Inflammatory macrophage treated with lipopolysaccharide for 4 hours (primary cell): ENCODE measurements at places on chromosomes 2 and 18.
A peak's percentile ranks its signal among the peaks of the same experiment; 100 is the strongest.

GRCh38 chr2:211132573-211132972 lies 576.2 kb downstream of the CPS1 start:
- DNase-seq, result no peak

DNA sequence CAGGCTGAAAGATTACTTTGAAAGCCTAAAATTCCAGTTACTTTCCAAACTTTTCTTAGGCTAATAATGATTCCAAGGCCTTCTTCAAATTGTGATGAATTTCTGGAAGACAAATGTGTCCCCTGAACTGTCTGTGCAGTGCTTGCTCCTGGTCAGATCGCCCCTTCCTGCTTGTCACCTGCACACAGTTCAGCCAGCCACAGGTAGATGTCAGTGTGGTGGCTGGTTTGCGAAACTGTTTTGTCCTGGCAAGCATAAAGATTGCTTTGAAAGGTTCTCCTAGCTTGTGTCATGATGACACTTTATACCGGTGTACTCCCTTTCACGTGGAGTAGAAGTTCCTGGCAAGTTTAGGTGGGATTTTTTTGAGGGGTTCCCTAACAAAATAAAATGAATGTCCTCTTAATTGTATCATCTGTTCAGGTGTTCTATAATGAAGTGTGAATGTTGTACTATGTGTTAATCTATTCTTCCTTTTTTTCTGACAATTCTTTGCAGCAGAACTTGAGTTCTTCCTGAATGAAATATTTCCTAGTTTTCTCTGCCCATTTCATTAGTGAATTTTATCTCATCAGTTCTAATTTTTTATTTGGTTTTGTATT lies 298.8 kb downstream of the ZNF407 start:
- no peak for DNase-seq

DNA sequence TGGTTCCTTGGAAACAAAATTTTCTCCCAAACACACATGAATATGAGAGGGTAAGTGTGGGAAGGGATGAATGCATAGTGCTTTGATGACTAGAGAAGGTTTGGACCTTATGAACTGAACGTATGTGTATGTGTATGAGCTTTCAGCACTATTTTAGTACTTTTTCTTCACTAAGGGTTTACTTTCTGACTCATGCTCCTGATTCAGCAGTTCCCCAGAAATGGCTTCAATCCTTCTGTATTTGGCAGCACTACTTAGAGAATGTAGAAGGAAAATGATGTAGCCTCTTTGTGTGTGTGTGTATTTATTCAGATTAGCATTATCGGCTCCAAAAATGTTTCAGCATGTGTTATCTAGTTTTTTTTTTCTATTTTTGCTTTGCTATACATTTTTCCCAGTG lies 22.2 kb downstream of the KCNJ3 start:
- DNase-seq, result no peak

DNA sequence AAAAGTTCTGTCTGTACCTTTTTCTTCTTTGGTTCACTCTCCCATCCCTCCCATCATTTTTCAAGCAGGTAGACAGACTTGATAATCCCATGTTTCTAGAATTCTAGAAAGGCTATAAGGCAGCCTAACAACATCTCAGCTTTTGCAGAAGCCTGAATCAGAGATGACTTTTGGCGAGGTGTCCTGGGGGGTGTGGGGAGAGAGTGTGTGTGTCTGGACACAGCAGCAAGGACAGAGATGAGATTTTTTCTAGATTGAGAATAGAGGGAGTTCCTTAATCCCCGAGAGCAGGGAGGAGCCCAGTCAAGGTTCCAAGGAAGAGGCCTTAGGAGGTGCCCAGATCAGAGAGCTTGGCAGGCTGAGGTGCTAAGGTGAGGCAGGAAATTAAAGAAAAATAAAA lies 22.0 kb upstream of the LAPTM4A start:
- DNase-seq, result no peak

- DNase-seq, result no peak
These were observed 308.2 kb downstream of the FBXO15 start for GRCh38 chr18:73839441-73839840.

DNA sequence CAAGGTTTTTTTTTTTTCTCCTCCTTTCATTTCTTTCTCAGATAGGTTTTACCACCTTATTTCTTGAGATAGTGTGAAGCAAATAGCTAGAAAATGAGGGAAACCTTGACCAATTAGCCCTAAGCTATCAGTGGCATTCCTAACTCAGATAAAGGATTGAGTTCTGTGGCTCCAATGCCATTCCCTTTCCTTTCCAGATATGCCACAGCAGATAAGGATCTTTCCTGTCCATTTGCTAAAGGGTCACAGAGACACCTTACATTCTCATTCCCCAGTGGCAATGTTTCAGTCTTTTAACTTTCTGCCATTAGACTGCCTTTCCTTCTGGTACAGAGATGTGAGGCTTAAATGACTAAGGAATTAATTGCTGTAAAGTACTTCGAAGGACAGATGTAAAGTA lies 81.7 kb downstream of the MGAT5 start:
- DNase-seq, result no peak

DNA sequence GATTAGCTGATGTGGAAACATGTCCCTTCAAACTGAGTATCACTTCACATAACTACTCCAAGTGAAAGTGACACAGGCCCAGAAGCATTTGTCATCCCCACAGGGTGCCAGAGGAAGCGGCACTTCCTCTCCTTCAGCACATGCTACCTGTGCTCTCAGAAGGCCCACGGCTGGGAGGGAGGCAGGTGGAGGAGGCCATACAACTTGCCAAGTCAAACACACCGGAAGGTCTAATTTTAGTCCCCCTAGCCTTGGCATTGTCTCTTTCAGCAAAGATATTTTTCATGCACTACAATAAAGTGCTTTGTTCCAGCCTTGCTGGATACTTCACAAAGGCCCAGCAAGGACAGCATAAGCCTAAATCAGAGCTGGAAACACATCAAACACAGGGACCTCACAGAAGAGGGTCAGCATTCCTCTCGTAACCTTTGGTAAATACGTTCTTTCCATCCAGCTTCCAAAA lies 38.0 kb downstream of the VSNL1 start:
- no peak for DNase-seq

DNA sequence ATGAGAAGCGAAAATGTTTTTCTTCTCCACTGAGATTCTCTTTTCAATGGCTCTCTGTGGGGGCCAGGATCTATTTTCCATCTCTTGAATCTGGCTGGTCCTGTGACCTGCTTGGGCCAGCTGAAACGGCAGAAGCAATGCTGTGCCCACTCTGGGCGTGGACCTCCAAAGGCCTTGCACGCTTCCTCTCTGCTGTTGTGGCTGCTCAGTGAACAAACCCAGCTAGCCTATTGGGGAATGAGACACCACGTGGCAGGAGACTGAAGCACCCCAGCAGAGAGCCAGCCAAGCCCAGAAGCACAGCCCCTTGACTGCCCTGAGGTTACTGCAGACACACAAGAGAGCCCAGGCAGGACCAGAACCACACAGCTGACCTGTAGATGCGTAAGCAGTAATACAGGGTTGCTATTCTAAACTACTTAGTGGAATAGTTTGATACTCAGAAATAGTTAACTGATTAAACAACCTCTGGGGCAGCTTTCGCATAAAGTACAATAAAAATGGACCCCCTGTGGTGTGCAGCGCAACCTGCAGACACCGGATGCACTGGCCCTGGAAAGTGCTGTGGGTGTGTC lies 221.7 kb upstream of the SH3BP4 start:
- DNase-seq, result no peak

DNA sequence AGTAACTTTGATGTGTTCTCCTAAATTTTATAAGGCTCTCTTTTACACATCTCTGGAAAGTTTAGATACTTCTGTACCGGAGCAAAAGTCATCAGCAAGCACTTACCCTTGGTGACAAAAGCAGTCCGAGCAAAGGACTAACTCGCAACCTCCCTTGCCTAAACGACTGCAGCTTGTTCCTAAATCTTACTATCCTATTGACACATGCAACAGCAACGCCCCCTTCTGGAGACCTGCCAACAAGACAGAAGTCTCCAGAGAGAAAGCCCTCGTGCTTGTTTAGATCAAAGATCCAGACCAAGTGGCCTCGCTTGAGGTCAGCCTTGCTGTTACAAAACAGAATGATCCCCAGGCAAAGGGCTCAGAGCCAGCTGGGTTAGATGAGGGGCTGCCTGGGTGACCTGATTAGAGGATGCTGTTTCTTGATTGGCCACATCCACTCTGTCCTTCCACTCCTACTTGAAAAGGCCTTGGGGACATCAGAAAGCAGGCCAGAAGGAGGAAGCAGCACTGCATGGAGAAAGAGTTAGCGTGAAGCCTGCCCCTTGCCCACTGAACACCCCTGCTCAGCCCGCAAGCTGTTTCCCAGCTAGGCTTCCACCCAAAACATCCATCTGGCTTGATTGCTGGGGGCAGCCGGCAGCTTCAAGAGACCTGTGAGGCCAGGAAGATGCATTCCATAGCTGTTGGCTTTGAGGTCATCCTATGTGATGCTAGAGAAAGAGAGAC lies 94.3 kb downstream of the HNRNPLL start:
- peak; percentile 90 for DNase-seq
